ENCODE measurements at places on chromosomes 6 and 20. TPM values are rescaled to one million over a fixed set of nuclear protein-coding genes. Genes with fewer than 3 reads are reported as not detected.
A peak's percentile ranks its signal among the peaks of the same experiment; 100 is the strongest.

DNA sequence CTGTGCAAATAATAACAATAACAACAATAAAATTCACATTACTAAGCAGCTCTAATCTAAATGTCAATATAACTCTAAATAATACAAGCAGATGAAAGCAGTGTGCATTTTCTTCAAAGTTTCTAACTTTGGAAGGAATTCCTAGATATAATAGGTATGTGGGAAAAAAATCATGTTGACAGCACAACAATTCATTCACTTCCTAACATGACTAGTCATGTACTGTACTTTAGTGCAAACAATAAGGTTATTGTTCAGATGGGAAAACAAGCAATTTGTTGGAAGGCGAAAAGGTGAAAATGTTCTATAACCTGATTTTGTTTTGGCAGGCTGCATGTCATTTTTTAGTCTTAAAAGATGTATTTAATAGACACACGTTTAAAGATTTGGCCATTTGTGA is 484.3 kb upstream of the JAG1 start:
- ATAC-seq, result no peak

GRCh38 chr20:36206068-36206467 is 30.2 kb upstream of the AAR2 start:
- ATAC-seq, result no peak

DNA sequence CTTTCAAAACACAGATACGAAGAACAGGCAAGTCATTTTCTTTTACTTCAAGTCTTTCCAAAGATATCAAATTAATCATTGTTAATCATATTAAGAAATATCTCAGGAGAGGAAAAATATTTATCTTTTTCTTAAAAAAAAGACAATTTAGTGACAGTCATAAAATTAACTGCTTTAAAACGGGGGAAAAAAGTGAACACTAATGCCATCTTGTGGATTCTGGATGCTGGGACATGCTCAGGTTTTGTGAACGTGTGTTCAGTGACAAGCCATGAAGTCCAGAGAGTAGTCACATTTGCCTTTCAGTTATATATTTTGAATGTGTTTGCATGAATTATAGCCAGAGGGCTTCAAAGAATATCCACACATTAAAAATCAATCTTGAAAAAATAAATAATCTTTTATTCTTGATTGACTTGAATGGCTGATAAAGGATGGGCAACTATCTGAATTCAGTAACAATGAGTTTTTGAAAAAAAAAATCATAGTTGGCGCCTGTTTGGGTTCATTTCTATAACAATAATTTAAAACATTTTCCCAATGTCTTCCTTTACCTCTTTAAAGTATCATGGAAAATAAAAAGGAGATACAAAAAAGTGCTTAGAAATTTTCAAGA is 74.7 kb upstream of the NOX3 start:
- peak; percentile 35 for ATAC-seq

GRCh38 chr6:155415953-155416352 is 39.7 kb downstream of the NOX3 start:
- no peak for ATAC-seq

The PHACTR3 gene
- not detected for total RNA-seq

GRCh38 chr6:154407440-154407839 is 50.8 kb upstream of the IPCEF1 start:
- ATAC-seq, result no peak

- ATAC-seq, result no peak
Observed at GRCh38 chr6:43883847-43884651, 114.0 kb downstream of the VEGFA start.

The SGK1 gene
- 29.7 TPM for total RNA-seq

DNA sequence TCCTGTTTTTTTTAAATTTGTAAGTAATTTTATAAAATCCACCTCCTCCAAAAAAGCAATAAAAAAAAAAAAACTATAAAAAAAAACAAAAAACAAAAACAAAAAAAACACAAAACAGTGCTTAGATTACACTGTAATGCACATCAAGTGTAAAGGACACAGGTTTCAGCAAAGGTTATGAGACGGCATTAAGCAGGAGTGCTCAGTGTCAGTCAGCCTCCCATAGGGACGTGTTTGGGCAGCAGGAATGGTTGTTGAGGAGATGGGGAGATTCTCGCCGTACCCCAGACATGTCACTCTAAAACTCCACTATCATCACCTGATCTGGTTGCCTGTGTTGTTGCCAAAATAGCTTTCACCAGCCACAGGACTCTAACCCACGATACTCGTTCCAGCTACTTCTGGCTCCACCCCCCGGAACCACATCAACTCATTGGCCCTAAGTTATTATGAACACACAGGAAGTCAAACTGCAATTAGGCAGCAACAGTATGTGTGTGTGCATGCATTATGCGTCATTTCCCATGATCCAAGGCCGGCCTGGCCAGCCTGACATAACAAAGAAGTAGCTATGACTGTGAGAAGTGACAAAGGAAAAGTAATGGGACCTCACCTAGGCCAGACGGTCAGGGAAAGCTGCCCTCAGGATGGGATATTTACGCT is 28.7 kb downstream of the ECT2L start:
- ATAC-seq, result peak; percentile 84

The BEND3 gene
- total RNA-seq, result 5.1 TPM

- no peak for ATAC-seq
Observed at GRCh38 chr6:107266563-107266962, 151.2 kb upstream of the BEND3 start.

- no peak for ATAC-seq
Observed at GRCh38 chr6:137266309-137266586, 47.1 kb upstream of the IFNGR1 start.

The ZNFX1 gene
- total RNA-seq, result 54.9 TPM

DNA sequence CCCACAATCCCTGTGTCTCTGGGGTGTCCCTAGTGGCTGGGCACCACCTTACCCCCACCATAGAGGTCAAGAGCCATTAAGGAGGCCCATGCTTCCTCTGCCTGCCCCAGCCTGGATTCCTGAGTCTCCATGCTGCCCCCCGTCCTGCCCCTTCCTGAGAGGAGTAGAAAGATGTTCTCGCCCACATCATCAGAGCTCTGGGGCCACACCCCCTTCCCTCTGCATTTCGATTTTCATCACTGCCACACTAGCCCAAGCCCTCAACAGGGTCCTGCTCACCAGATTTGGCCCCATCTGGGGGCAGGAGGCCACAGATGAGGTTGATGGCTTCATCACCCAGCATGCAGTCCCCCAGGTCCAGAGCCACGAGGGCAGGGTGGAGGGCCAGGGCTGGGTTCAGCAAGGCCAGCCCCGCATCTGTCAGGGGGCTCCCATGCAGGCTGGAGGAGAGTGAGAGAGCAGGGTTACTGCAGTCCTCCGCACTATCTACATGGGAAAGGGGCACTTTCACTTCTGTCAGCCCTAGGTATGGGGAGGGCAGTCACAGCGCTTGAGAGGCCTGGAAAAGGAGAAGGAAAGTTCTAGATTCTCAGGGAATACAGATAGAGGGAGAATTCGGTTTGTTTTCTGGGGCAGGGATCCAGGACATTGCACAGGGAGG is 1.5 kb downstream of the LRRC73 start:
- ATAC-seq, result no peak
